CD14-positive monocyte (primary cell): ENCODE measurements at places on chromosomes 5 and 9.

DNA sequence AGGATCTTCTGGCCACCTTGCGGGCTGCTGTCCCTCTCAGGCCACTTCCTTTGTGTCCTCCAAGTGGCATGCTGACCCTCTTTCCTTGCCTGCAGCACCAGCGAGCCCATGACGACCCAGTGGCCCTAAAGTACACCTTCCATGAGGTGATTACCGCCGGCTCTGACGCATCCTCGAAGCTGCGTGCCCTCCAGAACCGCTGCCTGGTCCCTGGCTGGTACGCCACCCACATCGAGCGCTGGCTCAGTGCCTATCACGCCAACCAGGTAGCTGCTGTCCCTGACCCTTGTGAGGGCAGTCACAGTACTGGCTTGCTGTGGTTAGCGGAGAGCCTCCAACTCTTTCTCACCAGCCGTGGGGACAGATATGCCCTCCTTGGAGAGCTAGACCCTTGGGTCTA is 40.2 kb downstream of the NDST1 start:
- DNase-seq = no peak

DNA sequence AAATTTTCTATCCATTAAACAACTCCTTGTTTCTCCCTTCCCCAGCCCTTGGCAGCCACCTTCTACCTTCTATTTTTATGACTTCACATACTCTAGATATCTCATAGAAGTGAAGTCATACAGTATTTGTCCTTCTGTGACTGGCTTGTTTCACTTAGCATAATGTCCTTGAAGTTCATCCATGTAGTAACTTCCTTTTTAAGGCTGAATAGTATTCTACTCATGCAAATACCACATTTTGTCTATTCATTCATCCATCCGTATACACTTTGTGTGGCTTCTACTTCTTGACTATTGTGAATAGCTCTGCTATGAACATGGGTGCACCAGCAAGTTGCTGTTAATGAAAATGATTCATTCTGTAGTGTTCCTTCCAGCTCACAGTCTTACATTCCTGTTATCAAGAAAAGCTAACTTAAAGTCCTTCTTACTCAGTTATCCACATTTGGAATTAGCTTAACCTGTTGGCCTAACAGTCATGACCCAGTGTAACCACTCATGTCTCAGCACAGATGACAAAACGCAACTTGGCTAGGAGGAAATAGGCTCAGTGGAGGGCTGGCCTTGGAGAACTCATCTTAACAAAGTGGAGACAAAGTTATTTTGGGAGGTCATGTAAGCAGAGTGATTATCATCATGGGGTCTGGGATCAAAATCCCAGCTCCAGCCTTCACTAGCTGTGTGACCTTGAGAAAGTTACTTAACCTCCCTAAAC is 129.7 kb upstream of the MAP3K1 start:
- DNase-seq = peak; percentile 37

GRCh38 chr5:115457571-115457970 is 87.0 kb downstream of the FEM1C start:
- DNase-seq = no peak

GRCh38 chr9:132423503-132423902 is 13.5 kb downstream of the CFAP77 start:
- no peak for DNase-seq

DNA sequence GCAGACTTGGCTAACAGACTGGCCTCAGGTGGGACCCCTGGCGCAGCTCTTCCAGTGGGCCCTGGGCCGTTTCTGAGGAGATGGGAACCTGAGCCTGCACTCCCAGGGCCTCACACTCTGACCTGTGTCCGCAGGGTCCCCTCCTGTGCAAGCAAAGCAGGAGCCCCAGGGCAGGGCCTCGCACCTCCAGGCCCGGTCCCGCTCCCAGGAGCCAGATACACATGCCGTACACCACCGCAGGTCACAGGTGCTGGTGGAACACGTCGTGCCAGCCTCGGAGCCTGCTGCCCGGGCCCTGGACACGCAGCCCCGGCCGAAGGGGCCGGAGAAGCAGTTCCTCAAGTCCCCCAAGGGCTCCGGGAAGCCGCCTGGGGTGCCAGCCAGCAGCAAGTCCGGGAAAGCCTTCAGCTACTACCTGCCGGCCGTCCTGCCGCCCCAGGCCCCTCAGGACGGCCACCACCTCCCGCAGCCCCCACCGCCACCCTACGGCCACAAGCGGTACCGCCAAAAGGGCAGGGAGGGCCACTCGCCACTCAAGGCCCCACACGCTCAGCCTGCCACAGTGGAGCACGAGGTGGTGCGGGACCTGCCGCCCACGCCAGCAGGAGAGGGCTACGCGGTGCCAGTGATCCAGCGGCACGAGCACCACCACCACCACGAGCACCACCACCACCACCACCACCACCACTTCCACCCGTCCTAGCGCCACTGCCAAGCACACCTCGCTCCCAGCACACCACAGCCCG is 29.2 kb downstream of the NKD2 start:
- DNase-seq = no peak

DNA sequence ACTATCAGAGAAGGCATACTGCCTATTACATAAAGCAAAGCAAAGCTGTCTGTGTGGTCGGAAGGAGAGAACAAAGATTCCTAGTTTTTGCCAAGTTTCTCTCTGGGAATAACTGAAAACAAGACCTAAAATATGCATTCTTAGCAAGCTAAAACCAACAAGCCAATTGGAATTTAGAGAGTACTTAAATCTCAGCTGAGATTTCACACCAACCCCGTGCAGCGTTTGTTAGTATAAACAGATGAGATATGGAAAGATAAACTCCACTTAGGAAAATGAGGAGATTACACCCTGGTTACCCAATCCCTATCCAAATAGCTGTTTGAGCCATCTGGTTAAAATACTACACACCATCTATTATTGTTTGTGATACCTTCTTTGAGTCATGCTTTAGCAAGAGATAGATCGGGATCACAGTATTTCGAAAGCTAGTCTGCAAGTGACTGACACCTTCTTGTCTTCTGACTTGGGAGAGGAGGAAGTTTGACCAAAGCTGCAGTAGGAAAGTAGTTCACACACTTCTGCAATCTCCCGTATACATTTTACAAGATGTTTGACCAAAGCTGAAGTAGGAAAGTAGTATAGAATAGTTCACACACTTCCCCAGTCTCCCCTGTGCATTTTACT is 18.2 kb downstream of the FAF2 start:
- peak; percentile 50 for DNase-seq

DNA sequence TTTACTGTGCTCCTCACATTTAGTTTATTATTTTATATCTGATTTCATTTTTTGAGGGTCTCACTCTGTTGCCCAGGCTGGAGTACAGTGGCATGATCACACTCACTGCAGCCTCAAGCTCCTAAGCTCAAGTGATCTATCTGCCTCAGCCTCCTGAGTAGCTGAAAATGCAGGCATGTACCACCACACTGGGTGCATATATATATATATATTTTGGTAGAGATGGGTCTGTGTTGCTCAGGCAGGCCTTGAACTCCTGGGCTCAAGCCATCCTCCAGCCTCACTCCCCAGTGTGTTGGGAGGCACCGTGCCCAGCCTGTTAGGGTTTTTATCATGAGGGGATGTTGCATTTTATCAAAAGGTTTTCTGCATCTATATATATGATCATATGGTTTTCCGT is 39.8 kb upstream of the ZNF354B start:
- no peak for DNase-seq

DNA sequence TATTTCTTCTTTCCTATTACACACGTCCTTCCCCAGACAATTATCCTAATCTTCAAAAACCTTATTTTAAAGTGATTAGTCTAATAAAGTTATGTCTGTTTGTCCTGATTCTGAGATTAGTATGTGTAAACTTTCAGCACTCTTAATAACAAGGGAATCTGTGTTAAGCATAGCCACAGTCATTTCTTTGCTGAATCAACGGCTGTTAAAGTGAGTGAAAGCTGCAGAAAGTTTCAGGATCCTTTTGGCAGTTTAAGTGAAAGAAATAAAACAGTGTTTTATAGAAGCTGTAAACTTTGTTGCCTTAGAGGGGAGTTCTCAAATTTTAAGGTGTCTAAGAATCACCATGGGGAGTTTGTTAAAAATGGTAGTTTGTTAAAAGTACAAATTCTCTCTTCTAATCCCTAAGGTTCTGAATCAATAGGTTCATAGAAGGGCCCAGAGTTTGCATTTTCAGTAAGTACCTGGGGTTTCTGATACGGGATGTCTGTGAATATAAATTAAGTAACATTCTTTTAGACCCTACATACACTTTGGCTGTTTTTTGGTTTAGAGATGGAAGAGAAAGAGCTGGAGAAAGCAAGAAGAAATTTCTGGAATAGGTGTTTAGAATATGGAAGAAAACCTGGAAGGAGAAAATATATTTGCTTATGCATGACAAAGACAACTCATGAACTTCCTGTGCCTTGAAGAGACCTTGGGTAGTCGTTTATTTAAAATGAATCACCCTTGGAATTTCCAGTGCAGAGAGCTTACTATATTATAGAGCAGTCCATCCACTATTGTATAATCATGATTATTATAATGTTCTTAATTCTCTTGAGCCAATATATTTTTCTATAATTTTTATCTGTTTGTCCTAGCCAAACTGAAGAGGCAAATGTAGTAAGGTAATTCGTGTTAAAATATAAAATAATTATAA is 45.7 kb downstream of the SCAMP1 start:
- no peak for DNase-seq

DNA sequence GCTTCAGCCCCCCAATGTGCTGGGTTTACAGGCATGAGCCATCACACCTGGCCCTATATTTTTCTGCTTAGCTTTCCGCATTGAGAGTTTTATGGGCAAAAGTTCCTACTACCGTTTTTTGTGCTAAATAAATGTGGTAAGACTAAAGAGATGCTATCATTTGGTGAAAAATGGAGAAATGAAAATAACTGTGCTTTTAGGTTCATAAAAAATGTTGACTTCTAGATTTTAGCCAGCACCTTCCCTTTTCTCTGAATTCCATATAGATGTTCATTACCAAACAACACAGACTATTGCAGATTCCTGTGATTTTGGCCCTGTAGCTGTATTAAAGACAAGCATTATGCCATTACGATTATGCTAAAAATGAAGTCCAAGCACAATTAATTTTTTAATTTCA is 72.0 kb upstream of the CTSL start:
- DNase-seq = no peak

- peak; percentile 61 for DNase-seq
Observed at GRCh38 chr5:81830596-81830995, 79.7 kb upstream of the SSBP2 start.

DNA sequence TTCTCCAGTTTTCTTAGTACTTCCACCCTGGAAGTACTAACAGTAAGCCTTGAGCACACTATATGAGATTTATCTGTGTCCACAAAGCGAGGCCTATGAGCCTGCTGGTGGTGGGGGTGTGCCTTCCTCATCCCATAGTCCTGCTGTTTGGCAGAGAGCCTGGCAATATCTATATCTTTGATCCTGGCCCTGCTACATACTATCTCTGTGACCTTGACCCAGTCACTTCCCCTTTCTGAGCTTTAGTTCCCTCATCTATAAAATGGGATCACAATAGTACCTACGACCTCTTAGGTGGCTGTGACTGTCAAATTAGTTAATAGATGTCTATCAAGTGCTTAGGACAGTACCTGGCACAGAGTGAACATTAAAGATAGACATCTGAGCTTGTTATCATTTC is 114.6 kb upstream of the SAP30L start:
- no peak for DNase-seq

GRCh38 chr5:113524927-113525326 is 11.4 kb downstream of the YTHDC2 start:
- DNase-seq = peak; percentile 67

DNA sequence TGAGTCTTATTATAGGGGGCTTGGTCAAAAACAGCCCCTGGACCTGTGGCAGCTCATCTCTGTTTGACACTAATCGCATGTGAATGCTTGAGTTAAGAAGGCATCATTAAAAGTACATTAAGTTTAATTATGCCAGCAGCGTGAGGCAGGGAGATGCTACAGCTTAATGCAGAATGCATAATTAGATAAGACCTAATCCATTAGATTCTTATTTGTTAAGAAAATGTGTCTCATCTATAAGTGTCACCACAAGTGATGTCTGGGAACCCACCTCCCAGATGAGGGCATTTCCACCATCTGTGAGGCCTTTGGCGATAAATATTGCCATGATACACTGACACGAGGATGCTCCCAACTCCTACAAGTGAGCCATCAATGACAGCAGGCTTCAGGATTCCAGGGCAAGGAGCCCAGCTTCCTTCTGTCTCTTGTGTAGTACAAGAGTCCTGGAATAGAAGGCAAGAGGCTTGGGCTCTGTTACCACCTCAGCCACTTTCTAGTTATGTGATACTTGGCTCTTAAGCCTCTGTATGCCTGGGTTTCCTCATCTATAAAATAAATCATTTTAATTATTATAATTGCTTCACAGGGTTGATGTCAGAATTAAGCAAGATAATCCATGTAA is 202.7 kb downstream of the FAM114A2 start:
- DNase-seq = no peak

DNA sequence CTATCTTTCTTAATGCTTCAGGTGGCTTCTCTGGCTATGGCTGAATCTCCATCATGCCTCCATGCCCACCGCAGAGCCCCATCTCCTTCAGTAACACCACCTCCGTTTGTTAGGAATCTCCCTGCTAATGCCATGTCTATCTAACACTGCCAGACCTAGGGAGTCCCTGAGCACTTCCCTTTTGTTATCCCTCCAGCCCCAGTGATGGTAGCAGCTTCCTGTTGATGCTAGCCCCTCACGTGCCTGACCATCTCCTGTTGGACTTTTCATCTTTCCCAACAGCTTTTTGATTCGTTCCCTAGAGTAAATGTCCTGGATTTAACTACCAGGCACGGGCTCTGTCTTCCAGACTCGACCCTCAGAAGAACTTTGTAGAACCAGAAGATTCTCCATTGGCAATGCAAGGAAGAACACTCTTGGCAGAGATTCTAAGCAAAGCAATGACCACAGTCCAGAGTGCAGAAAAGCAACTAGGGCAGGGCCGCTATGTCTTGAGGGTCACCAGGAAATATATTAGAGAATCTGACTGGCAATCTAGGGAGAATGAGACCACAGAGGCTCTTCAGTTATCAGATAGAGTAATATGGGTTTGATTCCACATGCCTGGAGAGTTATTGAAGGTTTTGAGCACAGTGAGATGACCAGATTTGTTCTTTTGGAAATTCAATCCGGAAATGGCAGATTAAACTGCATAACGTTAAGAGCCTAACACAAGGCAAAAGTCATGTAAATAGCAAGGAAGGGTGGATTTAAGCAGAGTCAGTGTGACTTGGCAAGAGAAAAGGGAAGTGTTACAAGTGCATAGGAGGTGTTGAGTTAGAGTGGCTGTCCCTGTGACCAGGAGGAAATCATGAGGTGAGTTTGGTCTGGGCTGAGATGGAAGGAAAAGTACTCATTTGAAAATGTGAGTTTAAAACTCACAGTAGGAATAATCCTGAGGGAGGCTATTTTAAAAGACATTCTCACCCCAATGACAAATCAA is 555.2 kb downstream of the ACTL7B start:
- peak; percentile 67 for DNase-seq

GRCh38 chr5:58898538-58898937 is 315.7 kb downstream of the RAB3C start:
- no peak for DNase-seq
